ENCODE measurements at places on chromosomes 1 and 21.

DNA sequence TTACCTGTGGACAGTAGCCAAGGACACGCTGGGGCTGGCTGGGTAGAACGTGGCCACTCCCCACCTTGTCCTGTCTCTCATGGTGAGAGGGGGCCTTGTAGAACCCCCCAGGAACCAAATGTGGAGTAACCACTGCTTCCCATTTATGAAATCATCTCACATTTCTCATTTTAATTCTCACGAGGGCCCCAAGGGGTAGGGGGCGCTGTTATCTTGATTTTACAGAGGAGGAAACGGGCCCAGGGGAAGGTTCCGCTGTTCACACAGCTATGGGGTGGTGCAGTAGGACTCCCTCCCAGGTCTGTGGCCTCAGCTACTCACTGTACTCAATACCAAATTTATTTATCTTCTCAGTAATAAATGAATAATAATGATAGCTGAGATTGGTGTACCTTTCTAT lies 5.5 kb downstream of the SMPDL3B start:
- DNase-seq: no peak

DNA sequence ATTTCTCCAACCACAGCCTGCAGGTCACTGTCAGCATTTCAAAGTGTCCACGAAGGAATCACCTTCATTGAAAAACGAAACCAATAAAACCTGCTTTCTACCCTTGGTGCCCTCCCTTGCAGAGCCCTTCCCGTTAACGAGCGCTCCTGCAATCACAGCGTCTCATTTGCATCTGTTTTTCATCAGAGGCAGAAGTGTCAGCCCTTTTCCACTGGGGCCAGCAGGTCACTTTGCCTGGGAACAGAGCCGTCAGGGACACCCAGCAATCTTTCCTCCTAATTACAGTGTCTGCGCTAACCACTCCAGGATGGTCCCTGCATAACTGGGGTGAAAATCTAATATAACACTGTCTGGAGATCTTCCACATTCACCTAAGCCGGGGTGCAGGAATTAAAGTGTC lies 85.3 kb downstream of the PSMG1 start:
- DNase-seq: no peak

- no peak for DNase-seq
These were observed 57.9 kb upstream of the PRKACB start for GRCh38 chr1:84086189-84086588.

GRCh38 chr1:158126425-158126824 lies 54.3 kb upstream of the CD1D start:
- DNase-seq: no peak

DNA sequence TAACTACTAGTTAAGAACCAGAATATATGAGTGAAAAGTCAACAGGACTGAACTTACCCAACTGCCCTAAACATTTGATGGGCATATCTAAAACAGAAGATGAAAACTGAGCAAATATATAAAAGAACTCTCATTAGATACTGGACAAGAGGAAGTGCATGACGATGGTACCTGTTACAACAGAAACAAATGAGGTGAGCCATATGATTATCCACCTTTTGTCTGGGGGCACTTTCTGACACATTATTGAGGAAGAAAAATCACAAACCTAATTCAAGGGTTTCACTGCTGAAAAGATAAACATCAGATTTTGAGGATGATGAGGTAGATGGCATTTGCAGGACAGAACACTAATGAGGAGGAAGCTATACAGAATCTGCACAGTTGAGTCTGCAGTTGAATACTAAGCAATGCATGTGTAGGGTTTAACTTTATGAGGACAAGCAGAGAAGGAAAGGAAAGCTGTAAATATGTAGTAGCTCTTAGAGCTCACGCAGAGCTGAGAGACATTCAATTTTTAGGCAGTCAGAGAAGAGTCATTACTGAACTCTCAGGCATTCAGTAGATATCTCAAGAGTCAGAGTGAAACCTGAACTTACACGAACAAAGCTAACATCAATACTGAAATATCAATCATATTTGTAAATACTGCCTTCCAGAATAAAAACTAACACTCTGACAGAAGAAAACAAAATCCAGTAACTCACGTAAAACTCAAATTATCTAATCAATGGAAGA lies 262.1 kb downstream of the AKT3 start:
- DNase-seq: no peak

DNA sequence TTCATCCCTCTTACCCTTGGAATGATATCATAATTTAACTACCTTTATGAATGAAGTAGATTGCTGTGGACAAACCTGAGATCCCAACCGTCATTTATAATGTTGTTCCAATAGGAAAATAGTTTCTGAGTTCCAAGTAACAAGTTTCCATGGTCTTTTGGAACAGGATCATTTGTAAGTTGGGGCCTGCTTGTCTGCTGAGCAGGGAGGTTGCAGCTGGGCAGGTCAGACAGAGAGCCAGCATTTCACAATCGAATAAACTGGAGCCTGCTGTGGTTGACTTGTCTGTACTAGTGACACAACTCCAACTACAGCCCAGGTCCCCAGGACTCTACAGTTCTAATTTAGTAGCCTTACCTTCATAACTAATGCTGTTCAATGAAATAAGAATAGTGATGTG lies 18.6 kb upstream of the RALGPS2 start:
- no peak for DNase-seq

DNA sequence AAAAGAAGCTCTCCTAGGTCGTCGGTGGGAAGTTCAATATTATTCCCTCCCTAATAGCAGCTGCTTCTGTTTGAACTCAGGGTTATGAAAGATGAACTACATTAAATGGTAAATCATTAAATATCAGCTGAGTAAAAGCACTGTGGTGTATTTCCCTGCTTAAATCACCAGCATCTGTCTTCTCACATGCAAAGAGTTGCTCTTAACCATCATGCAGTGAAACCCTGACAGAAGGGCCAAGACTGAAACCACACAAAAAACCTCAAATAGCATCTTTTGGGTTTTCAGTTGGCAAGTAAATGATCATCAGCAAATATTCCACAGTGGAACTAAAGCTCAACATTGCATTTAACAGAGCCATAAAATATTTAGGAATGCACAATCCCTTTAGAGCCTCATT lies 380.0 kb upstream of the ADGRL2 start:
- DNase-seq: no peak

GRCh38 chr1:43077273-43077672 lies 94.8 kb downstream of the EBNA1BP2 start:
- no peak for DNase-seq

GRCh38 chr1:50977575-50978143 lies 7.6 kb downstream of the CDKN2C start:
- no peak for DNase-seq

DNA sequence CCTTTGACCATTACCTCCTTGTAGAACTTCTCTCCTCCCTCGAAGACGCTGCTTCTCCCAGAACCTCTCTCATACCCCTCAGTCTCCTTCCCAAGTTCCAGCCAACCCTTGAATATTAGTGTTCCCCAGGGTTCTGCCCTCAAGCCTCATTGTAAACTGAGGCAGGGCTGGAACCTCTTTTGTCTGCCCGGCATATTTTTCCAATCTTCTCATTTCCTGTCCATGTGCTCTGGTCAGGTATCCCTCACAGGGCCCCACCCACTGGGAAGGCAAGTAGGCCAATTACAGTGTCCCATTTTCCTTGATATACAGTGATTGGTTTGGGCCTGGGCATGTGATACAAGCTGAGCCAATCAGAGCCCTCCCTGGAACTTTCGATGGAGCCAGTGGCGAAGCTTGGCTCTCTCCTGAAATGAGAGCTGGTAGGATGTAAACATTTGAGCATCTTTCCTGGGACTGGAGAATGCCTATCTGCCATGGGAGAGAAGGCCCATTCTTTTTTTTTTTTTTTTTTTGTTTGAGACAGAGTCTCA lies 57.1 kb upstream of the ID3 start:
- no peak for DNase-seq

- DNase-seq: no peak
These were observed 77.9 kb upstream of the KCNJ15 start for GRCh38 chr21:38178653-38179470.

- no peak for DNase-seq
These were observed 110.1 kb downstream of the ZBTB18 start for GRCh38 chr1:244161236-244161510.

GRCh38 chr1:225845571-225846259 lies 35.8 kb downstream of the EPHX1 start:
- no peak for DNase-seq

DNA sequence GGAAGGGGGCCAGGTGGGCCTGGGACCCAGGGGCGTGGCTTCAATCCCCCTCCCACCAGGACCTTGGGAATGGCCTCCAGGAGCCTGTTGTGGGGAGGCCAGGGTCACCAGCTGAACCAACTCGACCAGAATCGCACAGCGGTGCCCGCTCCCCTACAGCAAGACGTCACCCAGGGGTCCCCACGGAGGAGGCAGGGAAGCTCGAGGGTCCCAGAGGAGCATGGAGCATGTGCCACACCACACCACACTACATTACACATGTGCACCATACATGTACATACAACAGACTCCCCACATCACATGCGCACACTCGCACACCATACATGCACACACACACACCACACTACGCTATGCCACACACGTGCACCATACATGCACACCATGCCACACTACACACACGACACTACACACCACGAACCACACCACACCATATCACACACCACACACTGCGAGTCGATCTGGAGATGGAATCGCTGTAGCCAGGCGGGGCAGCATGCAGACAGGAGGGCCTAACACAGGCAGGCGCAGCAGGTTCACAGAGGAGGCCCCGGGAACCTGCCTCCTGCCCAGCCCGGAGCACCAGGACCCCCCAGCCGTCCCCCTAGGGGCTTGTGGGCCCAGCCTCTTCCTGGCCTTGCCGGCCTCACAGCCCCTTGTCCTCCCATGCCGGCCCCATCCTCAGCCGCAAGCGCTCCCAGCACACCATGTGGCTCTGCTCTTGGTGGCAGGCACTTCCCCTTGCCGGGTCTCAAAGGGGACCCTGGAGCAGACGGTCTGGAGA lies 596 bp downstream of the ITGB2 start:
- DNase-seq: no peak

- DNase-seq: no peak
These were observed 39.5 kb upstream of the CR2 start for GRCh38 chr1:207414606-207415108.

DNA sequence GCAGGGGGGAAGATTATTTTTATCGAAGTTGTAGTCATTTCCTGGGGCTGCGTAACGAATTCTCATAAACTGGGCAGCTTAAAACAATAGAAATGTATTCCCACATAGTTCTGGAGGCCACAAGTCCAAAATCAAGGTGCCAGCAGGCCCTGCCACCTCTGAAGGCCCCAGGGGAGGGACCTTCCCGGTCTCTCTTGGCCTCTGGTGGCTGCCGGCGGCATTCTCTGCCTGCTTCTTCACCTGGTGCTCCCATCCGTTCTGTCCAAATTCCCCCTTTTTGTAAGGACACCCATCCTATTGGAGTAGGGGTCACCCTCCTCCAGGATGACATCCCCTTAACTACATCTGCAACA lies 92.8 kb downstream of the PDE9A start:
- no peak for DNase-seq

- DNase-seq: no peak
These were observed 883 bp upstream of the EVA1B start for GRCh38 chr1:36324353-36324703.

- DNase-seq: no peak
These were observed 228.3 kb upstream of the ZP4 start for GRCh38 chr1:238119060-238119459.

DNA sequence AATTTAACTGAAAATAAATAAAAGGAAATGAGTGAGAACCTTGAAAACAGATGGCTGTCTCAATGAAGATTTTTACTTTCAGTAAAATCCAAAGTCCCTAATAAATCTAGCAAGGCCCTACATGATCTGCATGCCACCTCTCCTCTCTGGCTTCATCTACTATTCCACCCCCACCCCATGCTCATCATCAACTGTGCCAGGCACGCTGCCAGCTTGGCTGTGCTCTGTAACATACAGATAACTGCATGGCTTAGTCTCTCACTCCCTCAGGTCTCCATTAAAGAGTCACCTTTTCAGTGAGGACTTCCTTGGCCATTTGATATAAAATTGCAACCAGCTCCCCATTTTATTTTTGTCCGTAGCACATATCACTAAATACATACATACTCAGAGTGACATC lies 26.7 kb downstream of the RGSL1 start:
- DNase-seq: no peak

DNA sequence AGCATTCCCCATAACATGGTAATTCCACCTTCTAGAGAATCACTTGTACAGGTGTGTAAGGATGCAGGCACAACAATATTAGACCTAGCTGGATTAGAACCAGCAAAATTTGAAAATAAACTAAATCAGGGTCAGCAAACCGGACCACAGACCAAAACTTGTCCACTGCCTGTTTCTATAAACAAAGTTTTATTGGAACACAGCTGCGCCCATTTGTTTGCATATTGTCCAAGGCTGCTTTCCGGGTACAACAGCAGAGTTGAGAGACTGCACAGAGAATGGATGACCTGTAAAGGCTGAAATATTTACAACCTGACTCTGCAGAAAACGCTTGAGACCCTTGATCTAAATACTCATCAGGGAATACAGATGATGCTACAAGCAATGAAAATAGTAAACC lies 73.6 kb upstream of the SLC45A1 start:
- no peak for DNase-seq

GRCh38 chr1:202848191-202848542 lies 37.4 kb downstream of the PCAT6 start:
- DNase-seq: no peak

GRCh38 chr1:2266301-2266975 lies 38.3 kb downstream of the SKI start:
- DNase-seq: no peak

- no peak for DNase-seq
These were observed 35.5 kb upstream of the IGSF21 start for GRCh38 chr1:18072066-18072465.

DNA sequence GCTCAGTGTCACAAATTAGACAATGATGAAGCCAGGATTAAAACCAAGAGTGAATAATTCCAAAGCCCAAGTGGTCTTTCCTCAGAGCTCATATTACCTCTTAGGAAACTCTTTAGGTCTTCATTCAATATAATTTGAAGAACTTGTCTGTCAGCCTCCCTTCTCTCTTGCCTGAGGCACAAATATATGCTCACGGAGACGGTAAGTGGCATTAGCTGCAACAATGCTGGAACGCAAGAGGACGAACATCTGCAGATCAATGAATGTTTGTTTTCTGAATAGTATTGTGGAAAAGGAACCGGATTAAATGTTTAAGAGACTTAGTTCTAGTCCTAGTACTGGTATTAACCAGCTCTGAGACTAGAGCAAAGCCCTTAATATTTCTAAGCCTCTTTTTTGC lies 39.7 kb upstream of the LYST start:
- DNase-seq: no peak

DNA sequence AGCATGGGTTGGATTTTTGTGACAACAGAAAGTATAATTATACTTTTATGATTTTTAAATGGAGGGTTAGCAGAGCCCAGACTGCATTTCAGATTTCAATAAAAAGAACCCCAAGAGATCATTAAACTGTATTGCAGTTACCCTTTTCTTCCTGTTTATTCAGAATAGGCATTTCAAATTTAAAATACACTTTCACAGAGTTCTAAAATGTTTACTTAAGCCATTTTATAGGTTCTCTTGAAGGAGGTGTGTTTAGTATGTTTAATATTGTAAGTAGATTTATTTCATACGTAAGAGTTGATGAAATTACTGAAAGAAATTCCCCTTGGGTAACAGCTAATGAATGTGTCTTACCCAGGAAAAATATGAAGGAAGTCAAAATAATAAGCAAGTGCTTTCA lies 17.4 kb downstream of the UAP1 start:
- no peak for DNase-seq

All from NCI-H1436 treated with DMSO at 0.1 percent for 48 hours (cell line).